ENCODE measurements at places on chromosomes 2 and 18.

DNA sequence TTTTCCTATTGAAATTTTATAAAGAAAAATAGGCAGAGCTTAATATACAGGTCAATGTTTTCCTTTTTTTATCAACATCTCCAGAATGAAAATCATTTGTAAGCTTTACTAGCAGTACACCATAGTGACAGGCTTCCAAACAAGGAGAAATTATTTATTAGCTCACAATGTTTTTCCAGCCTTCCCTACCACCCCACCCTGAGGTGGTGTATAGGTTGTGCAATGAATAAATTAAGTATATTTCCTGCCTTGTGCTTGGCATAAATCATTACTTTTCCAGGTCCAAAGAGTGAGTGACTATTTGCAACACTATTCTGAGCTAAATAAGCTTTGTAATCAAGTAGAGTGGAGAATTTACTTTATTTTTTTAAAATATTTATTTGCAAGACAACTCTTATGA is 876.2 kb upstream of the POU3F3 start:
- DNase-seq = no peak

DNA sequence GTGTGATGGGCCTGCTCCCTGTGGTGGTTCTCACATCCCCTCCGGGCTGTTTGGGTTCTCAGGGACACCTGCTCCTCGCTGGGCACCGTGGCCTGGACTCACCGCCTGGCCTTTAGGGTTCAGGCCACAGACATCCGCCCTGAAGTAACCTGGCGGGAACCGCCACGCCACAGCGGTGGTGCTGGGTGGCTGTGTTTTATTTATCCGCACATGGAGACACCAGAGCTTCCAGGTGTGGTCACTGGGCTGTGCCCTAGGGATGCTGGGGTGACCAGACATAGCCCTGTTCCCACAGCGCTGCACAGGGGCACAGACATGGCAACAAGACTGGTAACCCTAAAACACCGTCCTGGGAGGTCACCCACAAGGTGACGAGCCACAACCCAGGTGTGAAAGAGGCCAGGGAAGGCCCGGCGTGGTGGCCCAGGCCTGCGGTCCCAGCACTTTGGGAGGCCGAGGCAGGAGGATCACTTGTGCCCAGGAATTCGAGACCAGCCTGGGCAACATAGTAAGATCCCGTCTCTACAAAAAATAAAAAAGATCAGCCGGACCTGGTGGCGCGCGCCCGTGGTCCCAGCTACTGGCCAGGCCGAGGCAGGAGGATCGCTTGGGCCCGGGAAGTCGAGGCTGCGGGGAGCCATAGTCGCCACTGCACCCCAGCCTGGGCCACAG is 649 bp upstream of the HSBP1L1 start:
- DNase-seq = no peak

- DNase-seq = no peak
These were observed 69.4 kb upstream of the SMAD7 start for GRCh38 chr18:49020129-49020528.

DNA sequence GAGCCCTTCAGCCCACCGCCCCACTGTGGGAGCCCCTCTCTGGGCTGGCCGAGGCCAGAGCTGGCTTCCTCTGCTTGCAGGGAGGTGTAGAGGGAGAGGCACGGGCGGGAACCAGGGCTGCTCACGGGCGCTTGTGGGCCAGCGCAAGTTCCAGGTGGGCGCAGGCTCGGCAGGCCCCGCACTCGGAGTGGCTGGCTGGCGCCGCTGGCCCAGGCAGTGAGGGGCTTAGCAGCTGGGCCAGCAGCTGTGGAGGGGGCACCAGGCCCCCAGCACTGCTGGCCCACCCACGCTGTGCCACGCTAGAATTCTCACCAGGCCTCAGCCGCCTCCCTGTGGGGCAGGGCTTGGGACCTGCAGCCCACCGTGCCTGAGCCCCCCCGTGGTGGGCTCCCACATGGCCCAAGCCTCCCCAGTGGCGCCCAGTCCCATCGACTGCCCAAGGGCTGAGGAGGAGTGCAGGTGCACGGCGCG is 45.2 kb downstream of the SLC5A7 start:
- DNase-seq = no peak

GRCh38 chr2:196108604-196109003 is 40.0 kb upstream of the DNAH7 start:
- no peak for DNase-seq

DNA sequence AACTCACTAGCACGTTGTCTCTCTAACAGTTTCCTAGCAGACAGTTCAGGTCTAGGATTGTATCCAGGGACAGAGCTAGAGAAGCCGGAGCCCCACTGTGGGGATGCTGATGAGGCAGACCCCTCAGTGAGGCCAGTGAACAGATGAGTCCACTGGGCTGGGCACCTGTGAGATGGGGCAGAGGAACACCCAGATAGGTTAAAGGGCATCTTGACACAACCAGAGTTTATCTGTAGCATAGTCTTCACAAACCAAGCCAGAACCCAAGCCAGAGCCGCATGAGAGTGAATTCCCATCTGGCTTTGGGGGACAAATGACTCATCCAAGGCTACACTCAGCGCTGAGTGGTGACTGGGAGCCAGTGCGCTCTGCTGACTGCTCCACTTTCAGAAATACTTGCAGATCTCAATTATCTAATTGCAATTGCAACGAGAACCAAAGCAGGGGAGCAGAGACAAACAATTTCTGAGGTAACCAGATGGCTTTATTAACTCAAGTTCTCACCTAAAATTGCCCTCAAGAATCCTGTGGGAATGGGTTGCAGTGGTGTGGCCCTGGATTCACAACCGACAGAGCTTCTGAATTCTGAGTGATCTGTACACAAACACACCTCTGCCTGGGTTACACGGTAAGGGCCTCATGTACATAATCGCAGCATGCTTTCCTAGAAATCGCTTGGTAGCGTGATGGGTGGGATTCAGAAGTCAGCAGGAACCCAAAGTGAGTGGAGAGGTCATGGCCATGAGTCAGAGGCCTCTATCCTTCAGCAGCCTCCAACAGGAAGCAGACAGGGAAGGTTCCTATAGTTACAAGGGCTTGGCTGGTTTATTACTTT is 48.7 kb upstream of the MSH2 start:
- no peak for DNase-seq
